Iris pigment epithelial cell (primary cell): ENCODE measurements at places on chromosomes 4 and X.

GRCh38 chr4:130056286-130056685 is 960.3 kb downstream of the C4orf33 start:
- no peak for DNase-seq

DNA sequence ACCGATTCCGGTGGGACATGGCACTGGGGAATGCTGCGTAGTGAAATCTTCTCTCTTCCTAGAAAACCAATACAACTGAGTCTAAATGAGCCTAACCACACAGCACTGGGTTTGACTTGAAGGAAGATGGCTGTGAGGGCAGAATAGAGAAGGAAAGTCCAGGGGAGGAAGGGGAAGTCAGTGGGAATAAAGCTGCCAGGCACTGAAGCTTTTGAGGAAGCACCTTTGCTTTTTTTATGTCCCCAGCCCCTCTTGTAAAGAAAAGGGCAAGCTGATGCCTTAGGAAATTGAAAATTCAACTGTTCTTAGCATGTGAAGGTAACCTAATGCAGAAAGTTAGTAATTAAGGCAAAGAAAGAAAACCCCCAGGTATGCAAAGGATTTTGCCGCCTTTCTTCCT is 20.6 kb downstream of the MED28 start:
- no peak for DNase-seq

DNA sequence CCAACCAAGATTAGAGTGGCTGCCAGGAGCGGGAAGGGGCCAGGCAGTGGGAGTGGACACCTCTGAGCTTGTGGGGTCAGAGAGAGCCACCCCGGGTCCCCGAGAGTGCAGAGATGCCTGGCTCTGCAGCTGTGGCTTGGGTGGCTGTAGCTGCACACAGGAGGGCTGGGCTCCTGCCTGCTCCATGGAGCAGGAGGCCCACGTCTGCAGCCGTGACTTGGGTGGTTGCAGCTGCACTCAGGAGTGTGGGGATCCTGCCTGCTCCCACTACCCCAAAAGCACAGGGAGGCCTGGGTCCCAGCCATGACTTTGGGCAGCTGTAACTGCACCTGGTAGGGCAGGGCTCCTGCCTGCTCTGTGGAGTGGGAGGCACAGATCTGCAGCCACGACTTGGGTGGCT is 28.7 kb upstream of the DIPK2B start:
- DNase-seq: no peak

DNA sequence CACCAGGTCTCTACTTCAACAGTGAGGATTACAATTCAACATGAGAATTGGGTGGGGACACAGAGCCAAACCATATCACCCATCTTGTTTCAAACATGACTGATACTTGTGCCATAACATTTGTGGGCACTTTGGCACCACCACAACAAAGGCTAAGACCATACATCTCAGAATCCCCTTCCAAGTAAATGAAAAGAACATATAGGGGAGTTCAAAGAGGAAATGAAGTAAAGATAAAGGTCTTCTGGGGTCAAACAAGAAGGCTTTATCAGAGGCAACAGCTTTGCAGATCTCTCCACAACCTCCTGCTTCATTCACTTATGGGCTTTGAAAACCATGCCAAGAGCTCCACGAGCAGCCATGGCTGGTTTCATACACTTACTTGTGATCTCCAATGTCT is 122.7 kb downstream of the ANKRD50 start:
- no peak for DNase-seq

- peak; percentile 26 for DNase-seq
Measured at GRCh38 chr4:154643493-154643892, 31.0 kb upstream of the FGG start.

DNA sequence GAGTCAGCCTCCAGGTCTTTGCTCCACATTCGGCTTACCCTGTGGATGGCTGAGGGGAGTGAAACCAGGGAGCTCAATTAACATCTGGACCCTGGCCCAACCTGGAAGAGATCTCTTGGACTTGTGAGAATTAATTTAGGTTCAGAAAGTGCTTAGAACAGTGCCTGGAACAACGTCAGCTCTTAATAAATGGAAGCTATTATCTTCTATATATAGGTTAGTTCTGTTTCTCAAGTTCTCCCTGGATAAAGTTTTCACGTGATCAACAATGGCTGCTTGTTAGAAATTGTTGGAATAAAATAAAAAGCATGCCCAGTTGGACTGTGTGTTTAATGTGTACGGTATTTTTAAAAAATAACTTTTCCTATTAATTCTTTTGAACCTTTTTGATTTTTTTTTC is 80.8 kb downstream of the TRIML1 start:
- no peak for DNase-seq

DNA sequence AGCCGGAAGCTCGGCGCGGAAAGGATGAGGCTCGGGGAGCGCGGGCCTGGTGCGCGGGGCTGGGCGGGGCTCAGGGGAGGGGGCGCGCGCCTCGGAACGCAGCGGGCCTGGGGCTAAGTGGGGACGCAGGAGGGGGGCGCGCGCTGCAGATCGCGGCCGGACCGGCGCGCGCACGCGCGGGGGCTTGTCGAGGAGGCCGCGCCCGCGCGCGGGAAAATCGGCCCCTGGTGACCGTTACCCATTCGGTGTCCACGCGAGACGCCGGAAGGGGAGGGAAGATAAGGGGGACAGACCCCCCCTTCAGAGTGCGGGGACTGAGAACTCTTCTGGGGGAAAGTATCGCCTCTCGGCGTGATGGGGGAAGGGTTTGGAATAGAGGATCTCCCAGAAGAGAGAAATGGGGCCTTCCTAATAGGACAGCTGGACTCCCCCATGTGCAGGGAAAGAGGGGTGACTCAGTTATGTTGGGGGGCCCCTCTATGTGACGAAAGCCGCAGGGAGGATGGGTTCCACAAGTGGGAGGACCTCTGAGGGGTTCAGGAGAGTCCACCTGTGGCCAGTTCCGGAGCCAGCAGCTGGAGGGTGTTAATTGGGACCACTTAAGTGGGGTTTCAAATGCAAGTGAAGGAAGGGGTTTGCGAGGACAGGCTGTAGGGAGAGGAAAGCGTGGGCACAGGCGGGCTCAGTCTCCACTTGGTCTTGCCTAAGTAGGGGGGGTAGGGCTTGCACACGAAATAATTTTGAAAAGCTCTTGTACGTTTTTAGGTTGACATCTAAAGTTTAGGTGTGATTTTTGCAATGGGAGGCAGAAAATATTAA is 584 bp downstream of the SUV39H1 start:
- peak; percentile 24 for DNase-seq

DNA sequence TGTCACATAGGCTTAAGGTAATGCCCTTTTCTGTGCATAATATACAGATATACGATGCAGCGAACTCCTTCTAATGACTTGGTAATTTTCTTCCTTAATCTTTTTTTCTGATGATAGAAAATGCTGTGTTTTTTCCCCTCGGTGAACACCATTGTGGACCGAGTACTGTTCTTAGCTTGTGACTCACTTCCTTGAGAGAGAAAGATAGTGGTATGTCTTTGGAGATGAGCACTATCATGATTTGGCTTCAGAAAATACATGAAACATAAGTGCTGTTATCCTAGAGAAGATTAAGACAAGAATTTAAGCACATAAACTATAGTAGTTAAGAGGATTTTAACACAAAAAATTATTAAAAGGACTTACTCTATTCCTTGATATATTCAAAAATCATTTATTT is 63.9 kb downstream of the RS1 start:
- peak; percentile 28 for DNase-seq

- DNase-seq: no peak
Measured at GRCh38 chrX:31147175-31147574, 75.3 kb upstream of the FTHL17 start.

DNA sequence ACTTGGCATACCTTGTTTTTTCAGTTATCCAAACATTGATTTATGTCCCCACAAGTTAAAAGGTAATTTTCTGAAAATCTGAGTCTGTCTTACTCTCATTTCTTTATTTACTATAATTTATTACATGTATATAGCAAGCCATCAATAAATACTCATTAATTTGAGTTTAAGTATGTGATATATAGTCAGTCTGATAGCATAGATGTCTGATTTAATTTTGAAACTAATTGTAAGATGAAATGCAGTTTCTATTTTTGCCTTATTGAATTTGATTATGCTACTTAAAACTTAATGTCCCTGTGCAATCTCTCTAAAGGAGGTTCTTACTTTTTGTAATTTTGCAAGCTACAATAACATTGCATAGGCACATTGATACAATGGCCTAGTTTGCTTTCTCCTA is 2418.6 kb downstream of the ARAP2 start:
- no peak for DNase-seq

- no peak for DNase-seq
Measured at GRCh38 chr4:171583790-171584189, 229.4 kb upstream of the GALNTL6 start.

DNA sequence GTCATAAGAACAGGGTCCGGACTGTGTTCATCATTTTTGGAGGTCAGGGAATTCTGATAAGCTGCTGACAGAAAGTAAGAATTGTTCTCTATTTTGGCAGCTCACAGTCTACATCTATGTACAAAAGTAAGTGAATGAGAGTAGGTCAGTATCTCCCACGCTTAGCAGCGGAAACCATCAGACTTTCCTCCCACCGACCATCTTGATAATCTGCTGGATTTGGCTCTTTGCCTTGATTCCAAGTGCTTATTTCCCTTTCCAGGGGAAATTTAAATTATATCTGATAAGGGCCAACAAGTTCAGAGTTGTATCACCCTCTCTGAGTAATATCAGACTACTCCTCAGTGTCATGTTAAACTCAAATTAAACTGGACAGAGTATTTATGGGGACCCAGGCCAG is 118.0 kb downstream of the CAMK2D start:
- DNase-seq: no peak

DNA sequence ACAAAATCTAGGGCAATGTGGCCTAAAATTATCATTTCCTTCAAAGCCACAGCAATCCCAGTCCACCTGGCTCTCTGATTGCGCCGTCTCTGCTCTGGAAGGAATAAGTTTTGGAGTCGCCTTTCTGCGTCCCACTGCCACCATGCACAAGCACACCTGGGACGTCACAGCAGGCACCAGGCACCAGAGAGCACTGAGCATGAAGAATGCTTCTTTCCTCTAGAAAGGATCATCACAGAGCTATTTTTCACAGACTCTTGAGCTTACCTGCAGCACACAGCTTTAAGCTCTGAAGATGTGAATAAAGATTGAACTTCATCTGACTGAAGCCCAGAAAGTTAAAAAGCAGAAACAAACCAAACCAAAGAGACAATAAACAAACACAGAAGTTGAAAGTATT is 170.0 kb upstream of the PPARGC1A start:
- DNase-seq: no peak

- no peak for DNase-seq
Measured at GRCh38 chrX:70132877-70133302, 357 bp upstream of the IGBP1 start.

DNA sequence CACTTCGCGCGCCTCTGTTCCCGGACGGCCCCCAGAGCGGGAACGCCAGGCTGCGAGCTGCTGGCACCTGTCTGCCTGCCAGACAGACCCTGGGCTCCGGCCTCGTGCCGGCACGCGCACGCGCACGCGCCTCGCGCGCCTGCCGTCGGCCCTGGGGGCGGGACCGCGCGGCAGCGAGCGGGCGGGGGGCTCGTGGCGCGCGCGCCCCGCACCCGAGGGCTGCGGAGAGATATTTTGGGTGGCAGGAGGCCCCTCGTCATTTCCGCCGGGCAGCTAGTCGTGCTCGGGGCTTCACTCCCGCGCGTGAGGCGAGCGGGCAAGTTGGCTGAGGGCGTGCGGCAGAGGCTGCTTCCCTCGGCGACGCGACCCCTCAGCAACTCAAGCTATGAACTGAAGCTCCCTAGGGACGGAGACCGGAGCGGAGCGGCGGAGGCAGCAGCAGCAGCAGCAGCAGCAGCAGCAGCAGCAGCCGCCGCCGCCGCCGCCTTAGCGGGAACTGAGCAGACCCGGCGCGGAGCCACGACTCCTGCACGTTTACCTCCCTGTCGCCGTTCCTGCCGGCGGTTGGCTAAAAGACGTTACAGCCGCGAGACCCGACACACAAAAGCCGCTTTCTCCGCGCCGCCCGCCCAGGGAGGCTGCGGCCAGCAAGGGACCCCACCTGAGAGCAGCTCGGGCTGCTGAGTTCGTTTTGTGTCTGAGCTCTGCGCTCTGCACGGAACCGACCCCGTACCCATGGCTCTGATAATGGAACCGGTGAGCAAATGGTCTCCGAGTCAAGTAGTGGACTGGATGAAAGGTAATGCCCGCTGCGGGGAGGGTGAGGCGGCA is at the start of gene CNKSR2:
CNKSR2 (plus strand) TSS at position 256 of the 831 bp plus-strand sequence; CDS start at position 736, 480 bp downstream.
- peak; percentile 6 for DNase-seq

GRCh38 chrX:135015523-135016245 is 6.7 kb downstream of the RTL8B start:
- DNase-seq: no peak

- no peak for DNase-seq
Measured at GRCh38 chr4:81634766-81635549, 163.3 kb upstream of the RASGEF1B start.
